Activated CD4-positive, alpha-beta T cell treated with anti-CD3 and anti-CD28 coated beads, Interleukin-2, amount 50 U/mL, for 48 hours (primary cell): ENCODE measurements at places on chromosomes 7 and 10.

DNA sequence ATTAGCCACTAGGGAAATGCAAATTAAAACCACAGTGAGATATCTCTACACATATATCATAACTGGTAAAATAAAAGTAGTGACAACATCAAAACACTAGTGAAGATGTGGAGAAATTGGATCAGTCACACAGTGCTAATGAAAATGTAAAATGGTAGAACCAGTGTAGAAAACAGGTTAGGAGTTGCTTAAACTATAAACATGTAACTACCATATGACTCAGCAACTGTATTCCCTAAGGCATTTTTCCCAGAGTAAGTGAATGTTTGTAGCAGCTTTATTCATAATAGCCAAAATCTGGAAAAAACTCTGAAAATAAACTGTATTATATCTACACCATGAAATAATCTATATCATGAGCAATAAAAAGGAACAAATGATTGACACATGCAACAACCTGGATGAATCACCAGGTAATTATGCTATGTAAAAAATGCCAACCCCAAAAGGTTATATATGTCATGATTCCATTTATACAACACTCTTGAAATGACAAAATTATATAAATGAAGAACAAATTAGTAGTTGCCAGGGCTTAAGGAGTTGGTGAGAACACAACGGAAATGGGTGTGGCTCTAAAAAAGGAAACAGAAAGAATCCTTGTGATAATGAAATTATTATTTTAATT lies 22.8 kb downstream of the SLC25A40 start:
- DNase-seq: no peak

DNA sequence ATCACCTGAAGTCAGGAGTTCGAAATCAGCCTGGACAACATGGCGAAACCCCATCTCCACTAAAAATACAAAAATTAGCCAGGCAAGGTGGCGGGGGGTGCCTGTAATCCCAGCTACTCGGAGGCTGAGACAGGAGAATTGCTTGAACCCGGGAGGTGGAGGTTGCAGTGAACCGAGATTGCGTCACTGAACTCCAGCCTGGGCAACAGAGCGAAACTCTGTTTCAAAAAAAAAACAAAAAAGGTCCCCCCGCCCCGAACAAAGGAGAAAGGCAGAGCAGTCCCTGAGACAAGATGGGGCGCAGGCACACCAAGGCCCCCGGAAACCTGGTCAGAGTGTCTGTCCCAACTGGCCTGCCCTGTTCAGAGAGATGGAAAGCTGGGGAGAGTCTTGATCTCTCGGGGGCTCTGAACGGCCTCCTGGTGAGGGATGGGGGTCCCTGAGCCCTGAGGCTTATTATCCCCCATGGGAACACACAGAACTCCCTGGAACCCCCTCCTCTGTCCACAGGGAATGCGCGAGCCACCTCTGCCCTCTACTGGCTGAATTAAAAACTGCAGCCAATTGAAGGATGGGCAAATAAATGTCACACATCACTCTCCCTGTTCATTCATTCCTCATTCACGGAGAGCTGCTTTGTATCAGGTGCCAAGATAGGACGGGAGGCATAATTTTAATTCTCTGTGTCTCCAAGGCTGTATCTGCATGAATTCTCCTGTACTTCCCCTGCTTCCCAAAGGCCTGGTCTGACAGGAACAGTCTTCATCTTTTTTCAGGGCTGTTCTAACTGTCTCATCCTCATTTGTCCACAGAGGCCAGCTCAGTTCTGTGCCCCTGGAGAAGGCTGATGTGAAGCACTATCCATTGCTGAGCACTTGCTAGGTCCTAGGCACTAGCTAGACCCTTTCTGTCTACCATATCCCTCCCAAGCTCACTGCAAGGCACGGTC lies 28.9 kb downstream of the MAT1A start:
- DNase-seq: peak; percentile 43

- no peak for DNase-seq
Observed at GRCh38 chr10:123681285-123681684, 15.1 kb downstream of the GPR26 start.

GRCh38 chr10:11823122-11823988 lies at the start of gene PROSER2:
PROSER2 (plus strand) TSS chr10:11823356; CDS start chr10:11852078, 28,722 bp downstream.
- peak; percentile 32 for DNase-seq

DNA sequence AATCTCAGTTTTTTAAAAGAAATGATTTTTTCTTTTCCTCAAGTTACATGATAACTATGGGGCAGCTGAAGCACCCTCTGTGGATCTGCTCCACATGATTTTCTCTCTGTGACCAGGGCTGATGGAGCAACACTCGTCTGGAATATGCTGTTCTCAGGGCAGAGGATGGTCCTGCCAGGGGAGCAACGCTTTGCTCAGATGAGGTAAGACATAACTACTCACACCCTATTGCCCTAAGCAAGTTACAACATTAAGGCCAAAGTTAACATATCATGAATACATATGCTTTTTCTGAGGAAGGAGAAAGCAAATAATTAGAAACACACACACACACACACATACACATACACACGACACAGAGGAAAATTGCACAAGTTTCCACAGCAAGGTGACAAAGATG lies 71.4 kb downstream of the CALCR start:
- no peak for DNase-seq

DNA sequence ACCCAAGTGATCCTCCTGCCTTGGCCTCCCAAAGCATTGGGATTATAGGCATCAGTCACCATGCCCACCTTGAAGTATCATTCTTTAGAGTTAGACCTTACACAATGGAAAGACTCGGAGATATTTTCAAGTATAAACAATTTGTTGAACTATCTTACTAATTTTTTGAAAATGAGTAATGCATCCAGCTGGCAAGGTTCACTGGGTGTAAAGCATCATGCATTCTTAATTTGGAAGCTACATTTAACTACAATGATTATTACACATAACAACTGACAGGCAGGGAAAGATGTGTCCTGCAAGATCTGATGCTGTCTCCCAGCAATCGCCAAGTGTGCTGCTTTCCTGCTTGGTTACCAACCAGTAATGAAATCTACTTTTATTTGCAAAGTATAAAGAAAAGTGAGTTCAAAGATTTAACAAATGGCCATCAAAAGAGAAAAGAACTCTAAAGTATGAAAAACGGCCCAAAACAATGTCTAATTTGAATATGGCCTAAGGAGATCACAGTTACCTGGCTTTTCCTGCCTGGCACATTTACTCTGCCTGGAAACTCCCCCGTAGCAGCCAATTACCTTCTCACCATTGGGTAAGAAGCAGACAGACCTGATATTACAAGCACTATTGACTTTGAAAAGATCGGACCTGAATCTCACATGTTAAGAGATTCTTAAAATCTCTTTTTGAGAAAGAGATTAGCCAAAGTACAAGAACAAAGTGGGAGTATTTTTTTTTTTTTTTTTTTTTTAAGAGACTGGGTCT lies 59.3 kb upstream of the NMT2 start:
- no peak for DNase-seq

DNA sequence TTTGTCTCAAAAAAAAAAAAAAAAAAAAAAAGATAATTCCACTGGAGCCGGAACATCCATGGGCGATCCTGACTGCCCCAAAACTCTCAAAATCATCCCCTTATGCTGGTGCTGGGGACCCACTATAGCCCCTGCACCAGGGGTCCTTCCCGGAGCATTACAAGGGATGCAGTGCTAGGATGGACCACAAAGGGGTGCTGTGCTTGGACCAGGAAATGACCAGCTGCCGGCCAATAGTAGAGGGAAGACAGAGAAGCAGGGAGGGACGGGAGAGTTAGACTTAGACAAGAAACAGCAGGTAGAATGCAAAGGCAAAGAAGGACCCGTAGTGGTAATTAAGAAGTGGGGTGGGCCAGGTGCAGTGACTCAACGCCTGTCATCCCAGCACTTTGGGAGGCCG lies 40.5 kb downstream of the RCC1L start:
- DNase-seq: no peak

DNA sequence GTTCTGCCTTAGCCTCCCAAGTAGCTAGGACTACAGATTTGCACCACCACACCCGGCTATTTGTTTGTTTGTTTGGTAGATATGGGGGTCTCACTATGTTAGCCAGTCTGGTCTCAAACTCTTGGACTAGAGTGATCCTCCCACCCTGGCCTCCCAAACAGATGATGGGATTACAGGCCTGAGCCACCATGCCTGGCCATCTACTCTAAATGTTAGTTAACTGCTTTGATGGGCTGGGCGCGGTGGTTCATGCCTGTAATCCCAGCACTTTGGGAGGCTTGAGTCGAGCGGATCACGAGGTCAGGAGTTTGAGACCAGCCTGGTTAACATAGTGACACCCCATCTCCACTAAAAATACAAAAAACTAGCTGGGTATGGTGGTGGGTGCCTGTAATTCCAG lies 74.8 kb downstream of the SEPTIN14 start:
- no peak for DNase-seq

- DNase-seq: peak; percentile 22
Observed at GRCh38 chr7:107463139-107464078, 6.4 kb upstream of the GPR22 start.

- DNase-seq: no peak
Observed at GRCh38 chr7:115578576-115578975, 452.0 kb downstream of the TFEC start.

- DNase-seq: no peak
Observed at GRCh38 chr7:45240273-45240771, 82.7 kb downstream of the RAMP3 start.

DNA sequence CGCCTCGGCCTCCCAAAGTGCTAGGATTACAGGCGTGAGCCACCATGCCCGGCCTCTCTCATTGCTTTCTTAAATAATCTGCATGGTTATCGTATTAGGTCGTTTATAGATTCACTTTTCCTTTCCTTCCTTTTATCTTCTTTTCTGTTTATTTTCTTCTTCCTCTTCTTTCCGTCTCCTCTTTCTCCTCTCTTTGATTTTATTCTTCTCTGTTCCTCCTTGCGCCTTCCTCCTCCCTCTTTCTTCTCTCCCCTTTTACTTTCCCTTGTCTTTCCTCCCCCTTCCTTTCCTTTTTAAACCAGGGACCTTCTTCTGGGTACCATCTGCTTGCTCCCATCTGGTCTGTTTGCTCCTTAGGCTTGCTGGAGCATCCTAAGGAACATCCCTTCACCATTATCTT lies 18.6 kb downstream of the MLLT10 start:
- no peak for DNase-seq

DNA sequence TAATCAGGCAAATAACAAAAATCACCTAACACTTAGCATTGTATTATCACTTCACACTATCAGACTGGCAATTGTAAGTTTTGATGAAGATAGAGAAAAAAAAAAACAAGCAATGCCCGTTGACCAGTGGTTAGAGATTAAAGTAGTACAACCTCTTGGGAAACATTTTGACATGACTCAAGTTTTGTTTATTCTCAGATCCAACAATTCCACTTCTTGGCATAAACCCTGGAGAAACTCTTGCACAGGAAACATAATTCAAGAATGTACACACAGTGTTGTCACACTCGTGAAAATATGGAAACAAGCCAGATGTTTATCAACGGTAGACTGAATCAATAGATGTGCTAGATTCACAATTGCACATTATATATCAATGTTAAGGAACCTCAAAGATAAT lies 37.2 kb downstream of the FRMD4A start:
- no peak for DNase-seq

DNA sequence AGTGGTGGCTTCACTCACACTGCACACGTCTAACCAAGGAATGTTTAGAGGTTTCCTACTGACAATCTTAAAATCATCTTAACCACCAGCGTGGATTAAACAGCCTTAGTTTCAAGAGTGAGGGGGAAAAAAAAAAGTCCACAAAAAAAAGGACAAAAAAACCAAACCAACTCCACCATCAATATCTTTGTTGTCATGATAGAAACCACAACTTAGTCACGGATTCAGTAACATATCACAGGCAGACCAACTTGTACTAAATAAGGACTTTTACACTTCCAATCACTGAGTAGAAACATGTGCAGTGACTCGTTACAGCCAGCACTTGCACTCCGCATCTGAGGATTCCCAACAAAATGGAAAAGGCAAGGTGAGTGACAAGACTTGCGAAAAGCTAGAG lies 46.5 kb downstream of the FAM171A1 start:
- DNase-seq: no peak

GRCh38 chr7:45920502-45921380 lies at the start of gene IGFBP3:
IGFBP3 (minus strand) TSS chr7:45921272; CDS start chr7:45921140, 132 bp downstream.
- DNase-seq: no peak

DNA sequence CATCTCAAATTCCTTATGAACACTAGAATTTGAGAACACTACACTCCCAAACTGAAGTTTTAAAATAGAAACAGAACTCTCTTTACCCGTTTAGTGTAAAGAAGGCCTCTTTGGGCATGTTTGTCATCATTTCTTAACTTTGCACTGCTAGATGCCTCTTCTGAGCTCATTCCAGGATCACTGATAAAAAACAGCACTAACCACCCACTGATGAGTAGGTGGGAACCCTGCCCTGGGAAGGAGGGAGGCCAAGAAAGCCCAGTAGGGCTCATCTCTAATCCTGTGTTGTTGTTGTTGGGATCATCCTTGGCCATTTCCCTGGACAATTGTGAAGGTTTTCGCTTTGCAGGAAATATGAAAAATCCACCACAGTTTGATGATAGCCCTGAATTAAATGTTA lies 68.2 kb downstream of the CUBN start:
- DNase-seq: no peak

DNA sequence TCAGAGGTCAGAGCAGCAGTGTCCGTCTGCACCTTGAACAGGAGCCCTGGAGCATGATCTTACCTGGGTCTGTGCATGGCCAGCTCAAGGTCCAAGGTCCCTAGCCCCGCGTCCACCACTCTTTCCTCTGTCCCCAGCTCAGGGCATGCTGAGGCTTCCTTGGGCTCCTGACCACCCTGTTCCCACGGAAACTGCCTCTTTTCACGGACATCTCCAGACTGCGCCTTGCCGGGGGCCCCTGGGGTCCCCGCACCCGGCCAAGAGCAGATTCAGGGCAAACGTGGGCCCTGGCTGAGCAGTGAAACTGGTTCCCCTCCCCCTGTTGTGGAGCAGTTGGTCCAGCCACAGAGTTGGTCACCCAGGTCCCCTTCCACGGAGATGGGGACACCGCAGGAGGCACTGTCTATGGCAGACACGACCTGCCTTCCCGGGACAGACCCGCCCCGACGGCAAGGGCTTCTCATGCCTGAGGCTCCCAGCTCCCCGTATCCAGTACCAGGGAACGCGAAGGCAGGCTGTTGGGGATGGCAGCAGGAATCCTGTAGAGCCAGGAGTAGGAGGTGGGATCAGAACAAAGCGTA lies 217.4 kb upstream of the PPP2R2D start:
- no peak for DNase-seq

DNA sequence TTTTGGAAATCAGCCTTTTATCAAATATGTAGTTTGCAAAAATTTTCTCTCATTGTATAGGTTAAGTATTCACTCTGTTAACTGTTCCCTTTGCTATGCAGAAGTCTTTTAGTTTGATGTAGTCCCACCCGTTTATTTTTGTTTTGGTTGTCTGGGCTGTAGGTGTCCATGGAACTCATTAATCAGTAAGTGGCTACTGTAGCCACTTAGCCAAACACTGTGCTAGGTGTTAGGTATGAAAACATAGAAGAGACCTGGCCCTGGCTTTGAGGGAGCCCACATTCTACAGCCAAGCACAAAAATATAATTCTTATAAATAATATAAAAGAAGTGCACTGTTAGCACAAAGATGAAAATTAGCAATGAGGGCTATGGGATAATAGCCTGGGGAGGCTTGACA lies 133.5 kb downstream of the ETV1 start:
- DNase-seq: no peak

- no peak for DNase-seq
Observed at GRCh38 chr7:90666186-90666585, 70.1 kb downstream of the CDK14 start.

- DNase-seq: no peak
Observed at GRCh38 chr7:94442639-94443038, 47.9 kb downstream of the COL1A2 start.
